ENCODE measurements at places on chromosomes 5 and 9.

- DNase-seq, result no peak
Measured at GRCh38 chr9:131252120-131252519, 24.2 kb downstream of the FAM78A start.

DNA sequence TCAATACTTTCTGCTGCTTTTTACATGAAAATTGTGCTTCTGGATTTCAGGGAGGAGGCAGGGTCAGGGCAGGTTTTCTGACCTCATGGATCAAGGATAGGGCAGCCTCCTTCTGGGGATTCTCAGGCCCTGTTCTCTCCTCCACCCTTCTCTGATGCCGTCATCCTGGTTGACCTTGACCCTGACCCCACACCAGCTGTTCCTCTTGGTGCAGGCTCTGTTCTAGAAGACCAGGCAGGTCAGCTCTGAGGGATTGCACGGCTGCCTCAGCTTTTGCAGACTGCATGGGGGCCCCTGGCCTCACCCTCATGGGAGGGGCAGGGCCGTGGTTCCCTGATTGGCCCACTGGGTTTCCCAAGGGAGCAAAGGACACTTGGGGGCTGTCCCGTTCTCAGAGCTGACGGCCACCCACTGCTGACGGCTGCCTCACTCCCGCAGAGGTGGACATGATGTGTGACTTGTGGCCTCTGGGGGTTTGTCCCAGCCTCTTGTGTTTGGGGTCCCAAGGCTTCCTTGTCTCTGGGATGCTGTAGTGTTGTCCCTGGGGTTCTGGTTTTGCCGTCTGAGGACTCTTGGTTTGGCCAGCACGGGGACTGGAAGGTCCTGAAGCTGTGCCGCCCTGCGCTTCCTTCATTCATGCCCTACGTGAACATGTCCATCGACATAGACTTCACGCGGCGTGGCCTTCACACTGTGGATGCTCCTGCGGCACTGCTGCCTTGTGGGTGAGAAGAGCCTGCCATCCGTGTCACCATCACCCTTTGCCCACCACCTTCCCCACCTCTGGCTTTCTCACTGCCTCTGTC is 34.5 kb downstream of the CEP72 start:
- DNase-seq, result no peak

GRCh38 chr9:71303351-71303750 is 181.9 kb upstream of the TRPM3 start:
- no peak for DNase-seq

- no peak for DNase-seq
Measured at GRCh38 chr5:55160493-55161209, 680 bp downstream of the GPX8 start.

GRCh38 chr5:51302343-51302742 is 80.9 kb upstream of the ISL1 start:
- no peak for DNase-seq

DNA sequence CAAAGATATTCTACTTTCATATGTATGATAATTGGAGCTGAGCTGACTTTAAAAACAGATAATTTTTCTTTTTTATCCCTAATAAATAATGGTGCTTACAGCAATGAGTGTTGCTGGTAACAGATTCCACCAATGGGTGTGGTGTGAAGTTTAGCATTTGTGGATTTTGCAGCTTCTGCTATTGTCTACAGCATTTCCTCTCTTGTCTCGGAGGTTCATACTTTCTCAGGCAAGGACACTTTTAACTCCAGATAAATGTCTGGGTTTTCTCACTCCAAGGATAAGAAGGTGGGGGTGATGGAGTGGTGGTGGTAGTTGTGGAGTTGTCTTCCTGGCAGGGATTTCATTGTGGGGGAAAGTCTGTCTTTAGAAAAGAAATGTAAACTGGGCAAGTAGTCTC is 120.0 kb upstream of the CDKN2B start:
- no peak for DNase-seq

DNA sequence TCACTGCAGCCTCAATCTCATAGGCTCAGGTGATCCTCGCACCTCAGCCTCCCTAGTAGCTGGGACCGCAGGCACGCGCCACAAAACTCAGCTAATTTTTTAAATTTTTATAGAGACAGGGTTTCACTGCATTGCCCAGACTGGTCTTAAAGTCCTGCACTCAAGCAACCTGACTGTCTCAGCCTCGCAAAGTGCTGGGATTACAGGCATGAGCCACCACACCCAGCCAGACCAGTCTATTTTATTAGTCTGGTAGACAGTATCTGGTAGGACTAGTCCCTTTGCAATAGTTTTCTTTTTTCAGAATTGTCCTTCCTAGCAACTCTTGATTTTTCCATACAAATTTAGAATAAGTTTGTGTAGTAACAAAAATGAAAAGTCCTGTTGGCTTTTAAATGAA is 14.1 kb upstream of the GPR150 start:
- DNase-seq, result no peak

DNA sequence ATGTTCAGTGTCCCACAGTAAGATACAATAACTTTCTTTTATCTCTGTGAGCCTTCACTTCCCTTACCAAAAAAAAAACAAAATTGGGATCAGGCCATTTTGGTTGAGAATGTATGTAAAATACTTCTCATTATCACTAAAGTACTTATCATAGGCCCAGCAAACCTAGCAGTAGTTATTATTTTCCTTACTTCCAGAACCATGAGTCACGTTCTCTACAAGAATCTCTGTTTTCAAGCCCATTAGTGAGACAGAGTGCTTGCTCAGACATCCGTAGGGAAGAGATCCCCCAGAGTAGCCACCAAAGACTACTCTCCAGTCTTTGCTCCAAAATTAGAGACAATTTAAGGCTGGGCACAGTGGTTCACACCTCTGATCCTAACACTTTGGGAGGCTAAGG is 103.9 kb upstream of the NR5A1 start:
- no peak for DNase-seq

- no peak for DNase-seq
Measured at GRCh38 chr5:95841914-95842812, 19.6 kb upstream of the GLRX start.

DNA sequence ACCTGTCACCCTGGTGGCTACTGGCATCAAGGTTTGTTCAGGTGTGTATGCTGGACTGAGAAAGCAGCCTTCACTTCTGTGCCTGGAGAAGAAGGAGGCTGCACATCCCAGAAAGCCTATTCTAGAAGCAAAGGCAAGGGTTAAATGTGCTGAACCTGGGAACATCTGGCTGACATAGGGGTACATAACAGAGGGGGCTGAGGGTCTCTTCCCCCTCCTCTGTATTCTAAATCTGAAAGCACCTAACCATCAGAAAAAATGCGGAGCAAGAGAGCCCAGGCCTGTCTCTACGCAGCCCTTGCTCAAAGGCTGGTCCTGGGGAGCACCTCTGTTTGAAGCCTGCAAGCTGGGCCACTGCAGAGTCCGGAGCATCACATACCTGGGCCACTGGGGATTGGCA is 53.2 kb upstream of the FSTL4 start:
- DNase-seq, result no peak

DNA sequence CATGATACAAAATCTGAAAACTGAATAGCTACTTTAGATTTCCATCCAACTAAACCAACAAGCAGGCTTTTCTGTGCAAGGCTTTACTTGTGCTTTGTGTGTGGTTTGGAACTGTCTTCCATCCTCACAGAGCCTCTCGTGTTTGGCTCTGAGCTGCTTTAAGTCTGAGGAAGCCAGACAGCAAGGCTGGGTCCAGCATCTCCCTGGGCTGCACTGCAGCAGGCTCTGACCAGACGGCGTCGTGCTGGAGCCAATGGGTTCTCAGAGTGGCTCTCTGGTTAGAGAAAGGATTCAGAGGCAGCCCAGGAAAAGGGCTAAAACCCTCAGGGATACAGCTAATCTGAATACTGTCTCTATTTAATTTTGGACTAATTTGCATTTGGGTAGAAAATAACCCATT is 207.9 kb upstream of the EFNA5 start:
- peak; percentile 43 for DNase-seq

DNA sequence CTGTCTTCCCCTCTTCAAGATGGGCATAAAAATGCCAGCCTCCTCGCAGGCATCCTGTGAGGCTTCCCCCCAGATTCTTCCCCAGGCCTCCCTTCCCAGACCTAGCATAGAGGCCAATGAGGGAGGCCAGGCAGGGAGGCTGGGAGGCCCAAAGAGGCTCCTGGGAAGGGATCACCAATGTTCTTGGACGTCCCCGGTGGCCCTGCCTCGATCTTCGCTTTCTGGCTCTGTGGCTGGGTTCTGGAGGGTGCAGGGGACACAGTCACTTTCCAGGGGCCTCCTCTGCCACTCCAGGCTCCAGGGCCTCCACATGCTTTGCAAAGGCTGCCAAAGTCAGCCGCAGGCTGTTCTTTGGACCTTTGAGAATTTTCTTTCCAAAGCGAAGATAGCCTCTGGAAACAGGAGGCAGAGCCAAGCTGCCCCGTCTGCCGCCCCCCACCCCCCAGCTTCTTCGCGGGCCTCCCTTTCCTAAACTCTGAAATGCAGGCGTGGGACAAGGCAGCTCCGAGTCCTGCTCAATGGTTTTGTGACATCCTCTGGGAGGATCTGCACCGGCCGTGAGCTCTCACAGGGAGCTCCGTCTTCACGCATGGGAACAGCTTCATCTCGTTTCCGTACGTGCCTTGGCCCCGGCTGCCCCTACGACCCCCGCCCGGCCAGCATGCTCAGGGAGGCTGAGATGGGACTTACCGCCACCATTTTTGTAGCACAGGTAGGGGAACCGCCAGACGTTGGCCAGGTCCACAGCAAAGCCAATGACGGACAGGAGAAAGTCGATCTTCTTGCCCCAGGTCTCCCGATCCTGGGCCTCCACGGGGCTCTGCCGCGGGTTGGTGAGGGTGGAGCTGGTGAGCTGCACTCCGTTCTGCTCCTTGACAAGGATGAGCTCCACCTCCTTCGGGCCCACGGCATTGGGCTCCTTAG is 2.8 kb downstream of the SLC6A3 start:
- DNase-seq, result no peak

- no peak for DNase-seq
Measured at GRCh38 chr9:18920141-18921084, 112.6 kb downstream of the SAXO1 start.

- DNase-seq, result peak; percentile 46
Measured at GRCh38 chr9:115013998-115014397, 83.6 kb upstream of the TNFSF8 start.

- DNase-seq, result no peak
Measured at GRCh38 chr9:92315456-92315855, 9.7 kb downstream of the NOL8 start.

DNA sequence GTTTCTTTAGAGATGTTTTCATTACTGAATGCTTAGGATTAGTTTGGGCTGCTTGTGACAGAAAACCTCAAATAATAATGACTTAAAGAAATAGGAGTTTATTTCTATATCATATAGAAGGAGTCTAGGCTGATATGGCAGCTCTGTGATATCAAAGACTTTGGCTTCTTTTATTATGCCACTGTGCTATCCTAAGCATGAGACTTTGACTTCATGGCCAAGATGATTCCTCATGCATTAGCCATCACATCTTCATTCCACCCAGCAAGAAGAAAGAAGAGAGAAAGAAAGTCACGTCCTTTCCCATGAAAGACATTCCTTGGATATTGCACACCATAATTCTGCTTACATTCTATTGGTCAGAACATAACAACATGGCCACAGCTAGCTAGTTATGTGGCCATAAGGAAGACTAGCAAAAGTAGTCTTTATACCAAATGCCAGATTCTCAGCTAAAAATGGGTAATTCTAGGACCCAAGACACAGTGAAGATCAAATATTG is 76.2 kb downstream of the DAPK1 start:
- DNase-seq, result no peak

DNA sequence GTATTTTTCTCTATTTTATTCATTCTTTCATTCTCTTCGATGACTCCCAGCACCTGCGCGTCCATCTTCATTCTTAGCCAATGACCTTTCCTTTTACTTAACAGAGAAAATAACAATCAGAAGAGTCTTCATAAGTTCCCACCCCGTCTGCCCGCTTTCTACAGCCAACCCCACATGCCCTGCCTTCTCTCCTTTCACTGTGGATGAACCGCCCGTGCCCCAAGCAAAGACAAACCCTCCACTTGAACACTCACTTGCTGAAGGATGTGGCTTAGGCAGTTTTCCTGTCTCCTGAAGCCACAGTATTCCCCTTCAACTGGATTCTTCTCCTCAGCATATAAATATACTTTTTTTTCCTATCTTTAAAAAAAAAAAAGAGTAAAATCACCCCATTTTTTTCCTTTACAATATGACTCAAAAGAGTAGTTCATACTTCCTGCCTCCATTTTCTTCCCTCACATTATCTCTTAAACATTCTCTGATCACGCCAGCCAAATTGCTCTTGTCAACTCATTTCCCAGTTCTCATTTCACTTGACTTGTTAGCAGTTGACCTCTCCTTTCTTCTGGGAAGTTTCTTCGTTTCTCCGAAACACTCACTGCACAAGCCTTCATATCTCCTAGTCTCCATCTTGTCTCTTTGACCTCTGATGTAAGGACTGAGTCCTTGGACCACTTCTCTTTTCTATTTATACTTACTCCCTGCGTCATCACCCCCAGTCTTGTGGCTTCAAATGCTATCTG is 11.1 kb downstream of the NIPSNAP3B start:
- DNase-seq, result no peak

DNA sequence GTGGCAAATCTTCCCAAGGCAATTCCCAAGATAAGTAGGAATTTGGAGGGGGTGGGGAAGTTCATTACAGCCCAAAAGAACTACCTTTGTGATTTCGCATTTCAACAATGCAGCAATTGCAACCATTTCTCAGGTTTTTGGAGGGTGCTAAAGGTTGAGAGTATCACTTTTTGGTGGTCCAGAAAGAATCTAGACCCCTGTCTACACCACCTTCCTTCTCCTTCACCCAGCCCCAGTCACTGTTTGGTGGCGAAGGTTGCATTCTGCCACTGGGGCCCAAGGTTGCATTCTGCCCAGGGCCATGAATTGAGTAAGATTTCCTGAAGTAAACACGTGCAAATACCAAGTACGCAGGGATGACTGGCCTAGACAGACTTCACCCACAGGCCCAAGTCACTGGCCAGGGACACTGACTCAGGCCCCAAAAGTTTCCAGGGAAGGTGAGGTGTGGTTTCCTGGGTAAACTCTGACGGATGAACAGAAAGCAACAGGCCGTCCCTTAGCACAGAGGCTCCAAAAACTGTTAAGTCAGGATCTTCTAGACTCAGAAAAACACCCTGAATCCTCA is 5.7 kb downstream of the PDE6A start:
- DNase-seq, result no peak

DNA sequence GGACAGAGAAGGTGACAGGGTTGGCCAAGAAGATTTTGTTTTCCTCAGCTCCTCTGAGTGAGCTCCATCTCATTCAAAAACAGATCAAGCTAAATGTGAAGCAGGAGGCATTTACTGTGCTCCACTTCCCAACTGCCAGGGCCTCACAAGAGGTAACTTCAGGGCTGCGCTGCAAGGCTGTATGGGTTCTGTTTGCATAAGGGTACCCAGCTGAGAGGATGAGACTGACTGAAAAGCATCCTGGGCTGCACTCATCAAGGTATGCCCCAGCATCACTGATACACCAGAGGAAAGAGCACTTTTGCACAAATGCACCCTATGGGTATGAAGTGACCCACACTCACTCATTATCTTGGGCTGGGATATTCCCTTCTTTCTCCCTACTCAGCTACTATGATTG is 316.2 kb upstream of the HAPLN1 start:
- no peak for DNase-seq

DNA sequence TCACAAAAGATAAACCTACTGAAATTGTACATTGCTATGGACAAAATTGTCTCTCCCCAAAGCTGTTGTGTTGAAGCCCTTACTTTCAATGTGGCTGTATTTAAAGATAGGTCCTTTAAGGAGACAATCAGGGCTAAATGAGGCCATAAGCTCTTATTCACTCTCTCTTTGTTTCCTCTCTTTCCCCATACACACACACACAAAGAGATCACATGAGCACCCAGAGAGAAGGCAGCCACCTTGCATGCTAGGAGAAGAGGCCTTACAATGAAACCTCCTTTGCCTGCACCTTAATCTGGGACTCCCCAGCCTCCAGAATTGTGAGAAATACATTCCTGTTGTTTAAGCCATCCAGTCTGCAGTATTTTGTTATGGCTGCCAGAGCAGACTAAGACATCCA is 1295.6 kb upstream of the CDH6 start:
- no peak for DNase-seq
